ENCODE measurements at places on chromosomes 13 and 19.

GRCh38 chr13:83007226-83007625 lies 875.0 kb downstream of the SLITRK1 start:
- no peak for DNase-seq

GRCh38 chr13:73607489-73608156 lies 526.6 kb downstream of the KLF12 start:
- no peak for DNase-seq

DNA sequence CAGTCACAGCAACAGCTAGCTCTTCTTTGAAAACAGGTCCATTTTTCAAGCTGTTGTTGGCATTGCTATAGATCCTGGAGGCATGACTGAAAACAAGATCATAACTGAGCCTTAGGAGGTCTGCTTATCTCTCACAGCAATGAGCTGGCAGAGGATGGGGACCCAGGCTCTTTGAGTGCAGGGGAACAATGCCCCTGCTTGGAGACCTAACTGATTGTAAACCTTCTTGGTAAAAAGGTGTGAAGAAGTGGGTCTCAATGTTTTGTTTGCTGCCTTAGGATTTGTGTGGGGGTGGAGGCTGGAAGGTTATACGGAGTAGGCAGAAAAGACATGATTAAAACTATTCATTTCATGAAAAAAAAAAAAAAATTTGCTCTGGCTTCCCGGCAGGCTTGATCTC lies 94.6 kb downstream of the EFNB2 start:
- no peak for DNase-seq

- DNase-seq: no peak
Observed at GRCh38 chr13:22926748-22927400, 253.9 kb upstream of the SGCG start.

DNA sequence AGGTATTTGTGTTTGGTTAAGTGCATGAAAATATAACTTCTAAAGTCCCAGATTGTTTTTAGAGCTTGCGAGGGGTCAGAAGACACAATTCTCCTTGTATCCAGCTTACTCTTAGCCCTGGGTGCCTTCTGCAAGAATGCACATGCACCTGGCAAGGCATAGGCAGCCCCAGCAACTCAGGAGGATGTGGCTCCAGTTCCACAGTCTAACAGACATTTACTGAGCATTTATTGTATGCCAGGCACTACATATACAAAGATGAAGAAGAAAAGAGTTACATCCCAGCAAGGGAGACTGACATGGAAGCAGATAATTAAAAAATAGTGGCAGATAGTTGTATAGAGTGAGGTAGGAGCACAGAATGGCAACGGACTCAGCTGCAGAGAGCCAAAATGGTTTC lies 101.1 kb upstream of the FRY start:
- no peak for DNase-seq

DNA sequence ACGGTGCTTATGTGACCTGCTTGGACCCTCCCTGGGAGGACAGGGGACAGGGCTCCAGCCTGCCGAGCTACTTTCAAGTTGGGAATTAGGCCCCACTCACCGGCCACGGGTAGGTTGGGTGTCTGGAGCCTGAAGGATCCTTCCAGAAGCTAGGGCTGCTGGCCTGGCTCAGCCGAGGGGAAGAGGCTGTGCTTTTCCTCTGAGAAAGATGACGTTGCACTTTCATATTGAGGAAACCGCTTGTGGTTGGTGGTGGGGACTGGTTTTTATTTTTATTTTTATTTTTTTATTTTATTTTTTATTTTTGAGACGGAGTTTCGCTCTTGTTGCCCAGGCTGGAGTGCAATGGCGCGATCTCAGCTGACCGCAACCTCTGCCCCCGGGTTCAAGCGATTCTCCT lies at the start of gene TMEM150B:
TSS of gene TMEM150B (minus strand) at position 170 of the 400 bp plus-strand sequence. CDS start 4,305 bp downstream, outside the sequence.
- DNase-seq: no peak

GRCh38 chr19:1473085-1473851 lies 5.7 kb downstream of the C19orf25 start:
- no peak for DNase-seq

DNA sequence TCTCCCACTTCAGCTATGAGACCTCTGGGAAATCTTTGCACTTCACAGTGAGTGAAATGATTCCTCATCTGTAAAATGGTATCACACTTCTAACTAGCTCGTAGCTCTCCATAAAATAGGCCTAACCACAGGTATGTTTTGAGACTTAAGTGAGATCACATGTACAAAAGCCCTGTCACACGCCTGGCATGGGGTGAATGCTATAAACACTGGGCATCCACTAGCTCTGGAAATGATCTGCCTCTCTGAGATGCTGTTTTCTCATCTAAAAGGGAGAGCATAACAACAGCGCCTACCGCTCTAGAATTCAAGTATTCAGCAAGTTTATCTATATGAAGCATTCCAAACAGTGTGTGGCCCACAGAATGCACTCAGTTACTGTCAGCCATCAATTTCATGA lies 2.2 kb downstream of the AKT2 start:
- peak; percentile 42 for DNase-seq

Data from choroid plexus epithelial cell (primary cell).